ENCODE measurements at places on chromosomes 12 and 14. TPM values are rescaled to one million over a fixed set of nuclear protein-coding genes. Genes with fewer than 3 reads are reported as not detected.

Gene PTGDR
- total RNA-seq: not detected

- H3K36me3 ChIP-seq: no peaks in the 10 kb centered on the region
- H3K4me3 ChIP-seq: no peak overlapping the region
- no peaks in the 10 kb centered on the region for H3K27me3 ChIP-seq
- no peak overlapping the region for H3K27ac ChIP-seq
Measured at GRCh38 chr12:16499611-16500010, 106.4 kb downstream of the LMO3 start.

- H3K4me3 ChIP-seq: no peak overlapping the region
- no peaks in the 10 kb centered on the region for H3K4me1 ChIP-seq
- H3K27ac ChIP-seq: no peak overlapping the region
- no peak for DNase-seq
Measured at GRCh38 chr12:104768033-104768432, 190.1 kb downstream of the SLC41A2 start.

- DNase-seq: no peak
- H3K4me1 ChIP-seq: no peaks in the 10 kb centered on the region
- no peak overlapping the region for H3K27ac ChIP-seq
- H3K36me3 ChIP-seq: no peaks in the 10 kb centered on the region
- H3K27me3 ChIP-seq: no peaks in the 10 kb centered on the region
Measured at GRCh38 chr14:84128050-84128449, 1401.9 kb upstream of the FLRT2 start.

DNA sequence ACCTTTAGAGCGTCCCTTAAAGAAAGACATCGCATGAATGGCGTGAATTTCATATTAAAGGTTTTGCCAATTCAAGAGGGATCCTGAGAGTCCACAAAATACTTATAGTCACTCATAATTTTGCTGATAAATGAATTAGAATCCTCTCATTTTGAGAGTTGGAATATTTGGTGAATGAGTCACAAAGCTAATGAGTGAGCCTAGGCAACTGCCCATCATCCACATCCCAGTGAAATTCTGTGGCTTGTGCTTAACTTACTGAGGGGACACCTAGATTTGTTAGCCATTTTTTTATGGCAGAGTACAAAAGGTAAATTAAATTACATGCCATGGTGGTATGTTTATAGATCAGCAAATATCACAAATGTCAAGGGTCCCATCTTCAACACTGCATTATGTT, 12.7 kb upstream of the NOXRED1 start:
- no peaks in the 10 kb centered on the region for H3K4me1 ChIP-seq
- DNase-seq: no peak
- H3K4me3 ChIP-seq: no peak overlapping the region
- H3K36me3 ChIP-seq: peaks cover 11% of the 10 kb centered on the region
- no peak overlapping the region for H3K27ac ChIP-seq

DNA sequence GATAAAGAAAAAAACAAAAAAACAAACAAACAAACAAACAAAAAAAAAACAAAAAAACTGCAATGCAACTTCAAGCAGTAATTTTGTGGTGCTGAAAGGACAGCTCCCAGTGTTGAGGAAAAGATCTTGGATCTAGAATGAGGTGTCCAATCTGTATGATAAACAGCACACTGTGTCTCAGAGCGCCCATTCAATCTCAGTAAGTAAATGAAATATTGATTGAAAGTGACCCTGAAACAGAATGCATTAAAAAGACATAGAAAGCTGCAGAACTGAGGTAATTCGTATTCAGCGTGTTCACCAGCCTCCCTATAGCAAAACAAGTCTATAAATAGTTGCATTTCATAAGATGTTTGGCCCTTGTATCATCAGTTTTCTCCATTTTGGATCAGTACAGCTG, 153.0 kb downstream of the NOVA1 start:
- no peak for DNase-seq
- H3K4me3 ChIP-seq: no peak overlapping the region
- no peak overlapping the region for H3K27ac ChIP-seq

Gene CMTM5
- not detected for total RNA-seq

GRCh38 chr12:28814246-28814645, 334.8 kb upstream of the FAR2 start:
- no peaks in the 10 kb centered on the region for H3K36me3 ChIP-seq
- DNase-seq: no peak
- no peaks in the 10 kb centered on the region for H3K27me3 ChIP-seq
- no peaks in the 10 kb centered on the region for H3K4me1 ChIP-seq
- H3K27ac ChIP-seq: no peak overlapping the region

Gene GTF2H3
- 18.5 TPM for total RNA-seq

DNA sequence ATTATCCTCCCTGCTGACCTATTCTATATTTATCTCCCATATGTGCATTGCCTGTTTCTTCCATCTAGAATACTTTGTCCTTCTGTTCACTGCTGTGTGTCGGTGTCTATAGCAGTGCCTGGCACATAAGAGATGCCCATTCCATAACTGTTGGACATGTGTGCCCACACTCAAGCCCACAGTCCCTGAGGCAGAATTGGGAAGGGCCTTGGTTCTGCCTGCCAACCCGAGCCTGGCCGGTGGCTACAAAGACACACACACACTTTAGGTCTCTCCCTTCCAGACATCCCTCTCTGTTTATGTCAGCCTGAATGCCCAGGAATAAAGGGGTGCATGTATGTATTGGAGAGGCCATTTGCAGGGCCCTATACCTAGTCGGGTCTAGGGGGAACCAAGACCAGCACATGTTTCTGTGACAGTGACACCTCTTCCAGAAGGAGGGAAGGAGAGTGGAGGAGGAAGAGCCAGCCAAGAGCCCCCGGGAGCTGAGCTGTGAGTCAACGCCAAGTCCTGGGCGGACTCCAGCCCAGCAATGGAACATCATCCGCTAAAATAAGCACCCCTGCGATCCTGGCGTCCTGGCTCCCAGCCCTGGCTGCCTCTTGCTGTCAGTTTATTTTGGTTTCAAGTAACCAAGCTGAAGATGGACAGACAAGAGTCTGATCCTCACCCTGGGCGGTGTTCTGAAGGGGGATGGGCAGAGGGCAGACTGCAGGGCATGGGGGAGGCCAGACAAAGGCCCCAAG, 4.3 kb upstream of the ASB2 start:
- H3K36me3 ChIP-seq: no peaks in the 10 kb centered on the region
- H3K27me3 ChIP-seq: no peaks in the 10 kb centered on the region

GRCh38 chr14:102655137-102655536, 62.7 kb downstream of the RCOR1 start:
- no peak overlapping the region for H3K27ac ChIP-seq
- H3K27me3 ChIP-seq: no peaks in the 10 kb centered on the region
- H3K36me3 ChIP-seq: no peaks in the 10 kb centered on the region

Gene CCDC63
- total RNA-seq: not detected

- H3K4me1 ChIP-seq: peaks cover 9% of the 10 kb centered on the region
- DNase-seq: no peak
- H3K27me3 ChIP-seq: no peaks in the 10 kb centered on the region
- no peak overlapping the region for H3K4me3 ChIP-seq
- no peak overlapping the region for H3K27ac ChIP-seq
Measured at GRCh38 chr14:69582212-69582611, 7.5 kb upstream of the CCDC177 start.

Gene IGF1
- total RNA-seq: 23.9 TPM

Gene PDZRN4
- 0.25 TPM for total RNA-seq

Gene OR4E2
- total RNA-seq: not detected

Gene RNF212B
- total RNA-seq: not detected

Measured in psoas muscle (tissue), 8 donors.